Esophagus muscularis mucosa (tissue), 4 donors: ENCODE measurements at places on chromosomes 3 and 15.

DNA sequence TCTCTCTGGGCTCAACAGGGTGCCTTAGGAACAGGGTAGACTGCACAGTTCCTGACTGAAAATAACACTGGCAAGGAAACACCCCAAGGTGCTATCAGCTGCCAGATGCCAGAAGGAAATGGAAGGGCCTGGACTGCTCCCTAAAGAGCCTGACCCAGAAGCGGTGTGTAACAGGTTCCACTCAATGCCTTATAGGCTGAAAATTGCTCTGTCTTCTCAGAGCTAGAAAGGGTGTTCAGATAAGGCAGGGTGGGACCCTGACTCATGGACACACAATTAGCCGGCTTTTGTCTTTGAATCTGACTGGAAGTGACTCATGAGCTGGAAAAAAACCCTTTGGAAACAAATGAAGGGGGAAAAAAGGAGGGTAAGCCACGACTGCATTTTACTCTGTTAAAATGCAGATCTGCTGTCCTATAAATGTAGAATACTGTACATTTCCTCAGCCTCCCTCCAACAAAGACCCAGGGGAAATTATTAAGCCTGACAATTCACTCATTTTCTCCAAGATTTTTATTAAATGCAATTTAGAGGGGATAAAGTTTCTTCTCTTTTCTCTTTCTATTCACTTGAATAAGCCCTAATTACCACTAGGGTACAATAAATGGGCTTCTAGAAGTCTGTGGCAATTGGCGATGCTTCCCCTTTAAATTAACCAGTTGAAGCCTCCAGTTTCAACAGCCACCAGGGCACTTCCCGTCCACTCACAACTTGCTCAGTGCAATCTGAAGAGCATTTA lies 160.2 kb upstream of the TBL1XR1 start:
- DNase-seq = no peak

GRCh38 chr3:129942296-129942695 lies 32.2 kb upstream of the TRH start:
- no peak for DNase-seq

DNA sequence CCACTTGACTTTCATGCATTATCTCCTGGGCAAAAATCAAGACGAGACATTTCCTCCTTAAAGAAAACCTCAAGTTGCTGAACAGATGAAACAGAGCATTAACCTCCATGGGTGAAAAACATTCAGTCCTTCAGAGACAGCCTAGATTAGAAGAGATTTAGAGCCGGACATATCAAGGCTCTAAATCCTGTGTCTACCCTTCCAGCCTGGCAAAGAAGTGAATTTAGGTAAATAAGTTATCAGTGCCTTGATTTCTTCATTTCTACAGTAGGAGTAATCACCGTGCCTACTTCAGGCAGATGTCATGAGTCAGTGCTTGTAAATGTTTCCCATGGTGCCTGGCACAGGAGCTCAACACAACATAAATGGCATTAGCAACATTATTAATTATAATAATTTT lies 159.3 kb upstream of the PRICKLE2 start:
- DNase-seq = peak; percentile 77

DNA sequence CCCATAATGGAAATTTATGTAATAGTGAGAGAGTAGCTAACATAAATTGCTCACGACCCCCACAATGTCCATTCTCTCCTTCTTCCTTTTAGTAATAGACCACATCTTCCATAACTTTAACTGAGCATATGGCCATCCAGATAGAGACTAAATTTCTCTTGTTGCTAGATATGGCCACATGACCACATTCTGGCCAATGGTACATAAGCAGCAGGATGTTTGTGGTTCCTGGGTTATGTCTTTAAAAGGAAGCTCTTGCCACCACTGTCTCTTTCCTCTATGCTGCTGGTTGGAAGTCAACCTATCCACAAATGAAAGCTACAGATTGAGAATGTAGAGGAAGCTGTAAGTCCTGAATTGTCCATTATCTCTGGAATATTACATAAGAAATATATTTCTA lies 59.7 kb upstream of the NPHP3 start:
- no peak for DNase-seq

GRCh38 chr3:10357592-10358308 lies 36.8 kb upstream of the SEC13 start:
- no peak for DNase-seq

DNA sequence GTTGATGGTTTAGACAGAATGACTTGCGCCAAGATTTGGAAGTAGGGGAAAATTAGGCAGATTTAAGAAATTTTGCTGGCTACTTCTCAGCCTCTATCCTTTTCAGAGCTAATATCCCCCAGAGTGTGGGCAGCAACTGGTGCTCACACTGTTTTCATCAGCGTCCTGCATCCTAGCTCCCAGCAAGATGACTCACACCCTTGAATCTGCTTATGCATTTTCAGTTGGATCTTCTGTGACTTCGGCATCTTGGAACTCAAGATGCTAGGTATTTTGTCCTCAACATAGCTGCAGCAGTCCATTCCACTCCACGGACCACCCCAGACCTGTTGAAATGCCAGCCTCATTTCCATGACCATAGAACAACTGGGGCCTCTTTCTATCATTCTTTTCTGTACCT lies 336.1 kb upstream of the NR2F2 start:
- no peak for DNase-seq

GRCh38 chr15:30865257-30865656 lies 38.5 kb upstream of the FAN1 start:
- no peak for DNase-seq

GRCh38 chr3:59609657-59610348 lies 560.0 kb upstream of the CFAP20DC start:
- no peak for DNase-seq

GRCh38 chr3:191455257-191455952 lies 5.6 kb upstream of the PYDC2 start:
- no peak for DNase-seq

DNA sequence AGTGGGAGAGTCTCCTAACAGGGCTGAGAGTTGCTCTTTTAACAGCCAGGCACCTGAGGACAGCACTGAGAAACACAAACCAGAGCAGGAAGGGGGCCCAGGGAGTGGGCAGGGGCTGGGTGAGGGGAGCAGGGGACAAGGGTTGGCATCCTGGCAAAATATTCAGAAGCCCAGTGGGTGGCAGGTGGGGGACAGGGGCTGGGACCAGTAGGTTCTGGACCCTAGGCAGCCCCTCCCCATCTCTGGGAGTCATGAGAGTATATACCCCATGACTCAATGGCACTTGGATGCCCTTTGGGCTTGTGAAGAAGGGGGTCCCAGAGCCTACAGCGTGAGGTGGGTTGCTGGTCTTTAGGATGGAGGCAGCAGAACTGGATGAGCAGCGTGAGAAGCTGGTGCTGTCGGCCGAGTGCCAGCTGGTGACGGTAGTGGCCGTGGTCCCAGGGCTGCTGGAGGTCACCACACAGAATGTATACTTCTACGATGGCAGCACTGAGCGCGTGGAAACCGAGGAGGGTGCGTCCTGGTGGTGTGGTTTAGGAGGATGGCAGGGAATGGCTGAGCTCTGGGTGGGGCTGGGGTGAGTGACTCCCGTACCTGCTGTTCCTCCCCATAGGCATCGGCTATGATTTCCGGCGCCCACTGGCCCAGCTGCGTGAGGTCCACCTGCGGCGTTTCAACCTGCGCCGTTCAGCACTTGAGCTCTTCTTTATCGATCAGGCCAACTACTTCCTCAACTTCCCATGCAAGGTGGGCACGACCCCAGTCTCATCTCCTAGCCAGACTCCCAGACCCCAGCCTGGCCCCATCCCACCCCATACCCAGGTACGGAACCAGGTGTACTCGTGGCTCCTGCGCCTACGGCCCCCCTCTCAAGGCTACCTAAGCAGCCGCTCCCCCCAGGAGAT lies 24.2 kb downstream of the NBEAL2 start:
- DNase-seq = no peak

DNA sequence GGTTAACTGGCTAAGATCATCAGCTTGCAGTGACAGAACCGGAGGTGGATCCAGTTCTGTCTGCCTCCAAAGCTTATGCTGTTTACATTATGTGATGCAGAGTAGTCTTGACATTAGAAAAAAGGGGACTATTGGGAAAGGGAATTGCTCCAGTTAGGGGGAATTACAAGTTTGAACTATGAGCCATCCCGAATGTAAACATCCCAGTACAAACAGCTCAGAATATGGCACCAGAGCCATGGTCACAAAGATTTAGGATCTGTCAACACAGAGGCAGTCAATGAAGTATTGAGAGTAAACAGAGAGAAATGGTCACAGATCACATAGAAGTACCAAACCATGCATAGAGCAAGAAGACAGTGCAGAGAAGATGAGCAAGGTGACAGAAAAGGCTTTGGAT lies 39.8 kb upstream of the CRTC3 start:
- no peak for DNase-seq

GRCh38 chr3:150169330-150169940 lies 198.7 kb upstream of the PFN2 start:
- no peak for DNase-seq

GRCh38 chr15:58521293-58521991 lies 89.7 kb downstream of the LIPC start:
- no peak for DNase-seq

- DNase-seq = no peak
Measured at GRCh38 chr3:100665230-100665629, 44.1 kb upstream of the TFG start.
